ENCODE measurements at places on chromosomes 11 and 22.

DNA sequence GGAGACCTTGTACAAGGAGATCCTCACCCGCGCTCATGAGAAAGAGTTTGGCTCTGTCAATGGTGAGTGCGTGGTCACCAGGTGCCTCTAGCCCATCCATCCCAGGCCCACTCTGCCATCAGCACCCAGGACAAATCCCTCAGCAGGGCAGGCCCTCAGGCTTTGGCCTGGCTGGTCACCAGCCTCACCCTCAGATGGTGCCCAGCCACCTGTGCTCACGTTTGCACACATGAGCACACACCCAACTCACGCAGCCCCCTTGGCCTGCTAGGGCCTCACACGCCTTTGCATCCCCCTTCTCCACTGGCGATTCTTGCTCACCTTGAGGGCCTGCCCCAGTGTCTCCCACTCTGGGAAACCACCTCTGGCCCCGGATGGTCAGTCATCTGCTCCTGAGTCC is 4.1 kb upstream of the RAB1B start:
- DNase-seq: no peak

GRCh38 chr11:102580185-102580951 is 44.8 kb downstream of the MMP20 start:
- no peak for DNase-seq

- DNase-seq: no peak
These were observed 7.6 kb upstream of the MCM5 start for GRCh38 chr22:35392357-35392756.

GRCh38 chr11:18617688-18618341 is 16.3 kb downstream of the SPTY2D1 start:
- no peak for DNase-seq

- DNase-seq: no peak
These were observed 11.1 kb upstream of the ANO1 start for GRCh38 chr11:70067036-70067435.

GRCh38 chr11:95231881-95232605 is 1.0 kb upstream of the SESN3 start:
- DNase-seq: peak; percentile 26

GRCh38 chr11:79437981-79438630 is 2.7 kb downstream of the TENM4 start:
- DNase-seq: no peak

Data from hypothalamus (tissue), 51 donors.